ENCODE measurements at places on chromosomes 5 and 9. TPM values are rescaled to one million over a fixed set of nuclear protein-coding genes. Genes with fewer than 3 reads are reported as not detected.

DNA sequence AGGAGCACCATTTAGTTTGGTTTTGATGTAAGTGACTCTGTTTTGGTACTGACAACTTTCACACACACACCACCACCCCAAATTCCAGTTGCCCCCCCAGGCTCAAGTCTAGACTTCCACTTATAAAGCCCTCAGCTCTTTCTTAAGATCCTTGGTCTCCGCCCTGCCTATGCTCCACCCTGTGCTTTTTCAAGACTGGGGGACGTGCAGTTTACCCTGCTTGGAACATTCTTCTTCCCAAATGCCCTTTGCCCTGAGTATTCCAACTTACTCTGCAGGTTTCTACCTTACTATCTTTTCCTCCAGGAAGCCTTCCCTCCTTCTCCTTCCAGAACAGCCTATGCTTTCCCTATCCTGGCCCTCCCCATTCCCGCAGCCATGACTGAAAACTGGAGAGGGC lies 1.5 kb upstream of the TRIM14 start:
- DNase-seq: no peak

DNA sequence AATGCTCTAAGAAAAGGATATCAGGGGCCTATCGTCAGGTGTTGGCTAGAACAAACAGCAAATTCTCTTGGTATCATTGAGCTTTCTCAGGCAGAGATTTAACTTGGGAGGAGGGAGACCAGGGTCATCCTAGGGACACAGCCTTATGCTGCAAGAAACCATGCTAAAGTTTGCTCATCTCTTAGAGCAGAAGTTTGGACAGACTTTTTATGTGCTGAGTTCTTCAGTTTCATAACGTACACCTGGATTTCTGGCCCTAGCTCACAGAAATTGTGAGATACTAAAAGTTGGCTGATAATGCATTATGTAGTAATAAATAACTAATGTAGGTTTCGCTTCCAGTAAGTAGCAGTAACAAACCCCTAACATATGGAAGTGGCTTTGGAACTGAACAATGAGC lies 1359.8 kb upstream of the CDH9 start:
- DNase-seq: no peak

GRCh38 chr9:74001382-74001781 lies 495.8 kb upstream of the RORB start:
- no peak for DNase-seq

DNA sequence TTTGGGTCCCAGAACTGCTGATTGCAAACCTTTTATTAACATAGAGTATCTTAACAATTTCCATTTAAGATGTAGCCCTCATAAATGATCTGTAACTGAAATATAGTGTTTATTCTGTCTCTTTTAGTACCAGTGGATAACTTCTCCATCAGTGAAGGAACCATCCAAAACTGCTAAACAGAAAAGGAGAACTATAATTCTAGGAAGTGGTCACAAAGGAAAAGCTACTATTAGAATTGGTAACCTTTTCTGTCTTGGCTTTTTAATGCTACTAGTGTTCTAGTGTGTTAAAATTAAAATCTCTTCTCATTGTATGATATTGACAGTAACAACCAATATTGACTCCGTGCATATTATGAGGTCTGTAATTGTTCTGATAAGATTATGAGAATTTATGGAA lies 12.8 kb downstream of the CEP78 start:
- DNase-seq: no peak

- no peak for DNase-seq
Measured at GRCh38 chr5:179137016-179137642, 77.0 kb downstream of the ZNF354C start.

DNA sequence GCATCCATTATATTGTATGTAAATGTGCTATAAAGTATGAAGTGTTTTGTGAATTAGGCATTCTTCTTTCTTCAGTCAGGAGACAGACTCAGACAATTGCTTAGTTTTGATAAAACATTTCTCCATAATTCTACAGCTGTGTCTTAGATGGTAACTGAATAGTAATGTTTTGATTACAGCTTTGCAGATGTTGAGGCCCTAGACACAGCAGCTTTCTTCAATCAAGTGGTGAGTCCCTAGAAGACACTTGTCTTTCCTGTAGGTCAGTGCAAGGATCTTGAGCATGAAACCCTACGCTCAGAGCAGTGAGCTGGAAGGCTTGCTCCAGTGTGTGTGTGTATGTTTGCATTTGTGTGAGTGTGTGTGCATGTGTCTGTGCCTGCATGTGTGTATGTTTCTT lies 46.8 kb upstream of the CD180 start:
- DNase-seq: no peak

- DNase-seq: no peak
Measured at GRCh38 chr9:32378993-32379729, 5.3 kb upstream of the ACO1 start.

GRCh38 chr5:94196953-94197352 lies 421.5 kb downstream of the KIAA0825 start:
- DNase-seq: no peak

DNA sequence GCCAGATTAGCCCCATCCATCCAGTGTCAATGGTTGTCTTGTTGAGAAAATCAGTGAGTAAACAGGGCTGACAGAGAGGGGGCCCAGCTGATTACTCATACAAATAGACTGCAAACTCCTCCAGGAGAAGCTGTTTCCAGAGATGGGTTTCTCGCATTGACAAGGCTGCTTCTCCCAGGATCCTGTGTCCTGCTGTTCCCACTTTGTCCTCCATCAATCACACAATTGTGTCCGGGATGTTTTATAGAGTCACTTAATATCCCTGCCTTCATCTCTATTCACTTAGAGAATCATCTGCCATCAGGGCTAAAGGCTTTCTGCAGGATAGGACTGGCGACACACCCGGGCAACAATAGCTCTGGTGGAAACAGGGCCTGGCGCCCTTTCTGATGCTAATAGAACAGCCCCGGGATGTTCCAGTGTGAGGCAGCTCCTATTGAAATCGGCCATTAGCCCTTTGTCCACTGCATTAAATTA lies 71.7 kb upstream of the TBCA start:
- DNase-seq: no peak

DNA sequence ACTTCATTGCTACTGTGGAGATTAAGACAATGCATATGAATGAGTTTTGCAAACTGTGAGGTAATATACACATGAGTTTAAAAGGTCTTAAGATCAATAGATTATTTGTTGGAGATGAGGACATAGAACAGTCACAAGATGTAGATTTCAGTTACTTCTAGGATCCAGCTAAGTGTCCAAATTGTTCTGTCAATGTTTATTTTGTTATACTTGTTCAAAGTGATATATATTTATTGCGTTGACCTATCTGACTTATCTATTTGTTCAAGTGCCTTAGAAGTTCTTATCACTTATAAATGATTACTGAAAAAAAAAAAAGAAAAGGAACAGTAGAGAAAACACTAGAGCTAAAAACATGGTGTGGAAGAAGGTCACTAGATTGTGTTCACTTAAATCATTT lies 75.6 kb upstream of the GRIN3A start:
- no peak for DNase-seq

GRCh38 chr5:57594436-57594835 lies 111.8 kb upstream of the ACTBL2 start:
- no peak for DNase-seq

DNA sequence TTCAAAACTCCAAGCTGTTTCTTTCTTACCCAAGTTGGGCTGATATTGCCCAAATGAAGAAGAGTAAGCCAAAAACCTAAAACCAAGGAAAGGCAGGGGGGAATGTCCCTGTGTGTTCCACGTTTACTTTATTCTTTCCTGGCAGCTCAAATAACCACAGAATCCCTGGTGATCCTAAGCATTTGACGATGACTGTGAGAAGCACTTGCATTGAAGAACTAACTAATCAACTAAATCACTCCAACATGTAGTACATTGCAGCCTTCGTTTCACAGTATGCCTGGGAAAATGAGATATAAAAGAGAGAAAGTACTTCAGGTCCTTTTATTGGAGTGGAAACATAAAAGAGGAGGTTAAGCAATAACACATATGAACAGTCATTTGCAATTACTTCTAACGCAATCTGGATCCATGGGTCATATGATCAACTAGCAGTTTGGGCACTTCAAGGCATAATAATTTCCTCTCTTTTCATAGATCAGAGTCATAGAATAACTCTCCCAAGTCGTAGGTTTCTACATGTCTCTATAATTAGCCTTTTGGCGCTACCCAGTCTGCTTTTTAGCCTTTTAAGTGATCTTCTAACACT lies 338.4 kb downstream of the TMEM167A start:
- DNase-seq: no peak

GRCh38 chr5:80216753-80217596 lies 38.9 kb downstream of the SERINC5 start:
- peak; percentile 81 for DNase-seq

DNA sequence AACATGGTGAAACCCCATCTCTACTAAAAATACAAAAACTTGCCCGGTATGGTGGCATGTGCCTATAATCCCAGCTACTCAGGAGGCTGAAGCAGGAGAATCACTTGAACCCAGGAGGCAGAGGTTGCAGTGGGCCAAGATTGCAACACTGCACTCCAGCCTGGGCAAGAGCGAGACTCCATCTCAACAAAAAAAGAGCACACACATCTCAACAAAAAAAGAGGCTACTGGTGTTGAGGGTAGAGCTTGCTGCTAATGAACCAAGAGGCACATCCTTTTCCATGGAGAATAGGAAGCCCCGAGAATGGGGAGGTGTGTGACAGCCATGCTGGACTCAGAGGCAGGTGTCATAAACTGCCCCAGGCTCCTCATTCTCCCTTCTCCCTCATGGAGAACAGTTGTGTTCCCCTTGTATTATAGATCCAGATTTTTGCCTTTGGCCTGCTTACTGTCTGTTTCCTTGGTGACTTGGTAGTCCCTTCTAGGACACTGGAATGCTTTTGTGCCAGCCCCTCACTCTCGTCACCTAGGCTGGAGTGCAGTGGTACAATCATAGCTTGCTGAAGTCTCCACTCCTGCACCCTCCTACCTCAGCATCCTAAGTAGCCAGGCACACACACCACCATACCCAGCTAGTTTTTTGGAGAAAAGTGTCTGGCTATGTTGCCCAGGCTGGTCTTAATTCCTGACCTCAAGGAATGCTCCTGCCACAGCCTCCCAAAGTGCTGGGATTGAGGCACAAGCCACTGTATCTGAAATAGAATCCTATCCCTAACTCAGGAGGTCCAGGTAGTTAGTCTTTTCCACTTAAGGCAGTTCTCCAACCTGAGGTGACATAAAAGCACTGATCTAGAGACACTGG lies 5.1 kb downstream of the RPL12 start:
- no peak for DNase-seq

DNA sequence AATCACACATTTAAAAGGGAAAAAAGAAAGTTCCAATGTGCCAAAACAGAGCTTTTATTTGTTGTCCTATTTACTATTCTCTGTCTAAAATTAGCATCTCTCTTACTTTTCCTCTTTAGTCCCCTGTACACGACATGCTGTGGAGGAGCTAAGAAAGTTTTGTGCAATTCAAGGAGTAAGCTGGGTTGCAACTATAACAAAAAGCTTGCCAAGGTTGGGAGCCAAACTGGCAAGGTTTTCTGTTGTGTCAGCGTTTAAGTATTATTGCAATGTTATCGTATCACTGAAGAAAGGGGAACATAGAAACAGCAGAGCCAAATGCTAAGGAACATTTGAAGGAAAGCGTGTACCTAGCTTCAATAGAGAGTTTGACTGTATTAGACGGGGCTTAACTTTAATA lies 680.8 kb downstream of the CETN3 start:
- DNase-seq: peak; percentile 44

DNA sequence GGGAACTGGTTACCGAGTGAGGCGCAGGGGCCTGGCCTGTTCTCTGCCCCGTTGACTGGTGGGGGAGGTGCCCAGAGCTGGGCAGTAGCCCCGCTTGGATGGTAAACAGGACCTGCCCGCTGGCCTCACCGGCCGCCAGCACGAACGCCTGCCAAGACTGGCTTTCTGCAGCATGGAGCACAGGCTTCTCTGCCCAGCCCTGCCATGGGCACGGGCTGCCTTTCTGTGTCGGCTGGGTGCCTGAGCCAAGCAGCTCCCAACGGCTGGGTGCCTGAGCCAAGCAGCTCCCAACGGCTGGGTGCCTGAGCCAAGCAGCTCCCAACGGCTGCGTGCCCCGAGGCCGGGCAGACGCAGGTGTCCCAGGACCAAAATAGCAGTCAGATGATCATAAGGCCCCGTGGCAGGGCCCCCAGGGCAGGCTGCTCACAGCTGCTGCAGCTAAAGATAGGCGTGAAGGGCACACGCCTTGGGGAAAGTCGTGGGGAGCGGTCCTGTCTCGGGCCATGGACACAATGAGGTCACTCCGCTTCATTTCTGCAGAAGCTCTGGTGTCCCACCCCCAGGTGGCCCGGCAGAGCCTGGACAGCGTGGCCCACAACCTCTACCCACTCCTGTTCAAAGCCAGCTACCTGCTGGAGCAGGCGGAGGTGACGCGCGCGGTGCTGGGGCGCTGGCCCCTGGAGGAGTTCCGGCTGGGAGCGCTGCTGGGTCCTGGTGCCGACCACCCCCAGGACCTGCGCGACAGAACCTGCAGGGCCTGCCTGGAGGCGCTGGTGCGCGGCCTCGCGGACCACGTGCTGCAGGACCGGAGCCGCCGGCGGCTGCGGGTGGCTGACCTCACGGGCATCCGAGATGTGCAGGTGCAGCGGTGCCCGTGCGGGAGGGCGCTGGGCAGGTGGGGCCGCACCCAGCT lies at the start of gene LRRC14B:
LRRC14B (plus strand) TSS at position 460 of the 913 bp plus-strand sequence; CDS start at position 504, 44 bp downstream.
- DNase-seq: peak; percentile 86

GRCh38 chr9:70093944-70094343 lies 50.3 kb downstream of the MAMDC2 start:
- DNase-seq: no peak

DNA sequence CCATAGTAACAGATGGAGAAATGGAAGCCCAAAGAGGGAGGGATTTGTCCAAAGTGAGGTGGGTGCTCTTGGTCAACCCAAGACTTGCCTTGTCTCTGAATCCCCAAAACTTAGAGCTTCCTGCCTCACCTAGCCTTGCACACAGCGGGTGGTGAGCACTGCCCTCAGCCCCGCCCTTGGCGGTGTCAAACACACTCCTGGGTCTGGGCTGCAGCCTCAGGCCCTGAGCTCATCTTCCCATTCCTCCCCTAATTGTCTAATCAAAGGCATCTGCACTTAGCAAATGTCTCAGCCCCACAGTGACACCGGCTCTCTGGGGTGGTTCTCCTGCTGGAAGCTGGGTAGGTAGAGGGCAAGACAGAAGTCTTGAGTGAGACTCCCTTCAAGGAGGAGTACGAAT lies 20.9 kb downstream of the FABP6 start:
- DNase-seq: no peak

GRCh38 chr9:73168298-73168934 lies 16.8 kb downstream of the ANXA1 start:
- DNase-seq: no peak

GRCh38 chr9:75188756-75189155 lies 100.4 kb downstream of the OSTF1 start:
- no peak for DNase-seq

GRCh38 chr9:98916660-98917059 lies 27.0 kb upstream of the COL15A1 start:
- DNase-seq: peak; percentile 81

- no peak for DNase-seq
Measured at GRCh38 chr5:40001796-40002195, 577.0 kb upstream of the DAB2 start.

- no peak for DNase-seq
Measured at GRCh38 chr5:169133531-169133930, 167.4 kb downstream of the SLIT3 start.

GRCh38 chr5:11045411-11045810 lies 284.4 kb upstream of the DAP start:
- DNase-seq: no peak

The PCDHGA3 gene
- 13.0 TPM for total RNA-seq

The PDLIM4 gene
- total RNA-seq: 5.2 TPM

The IFNB1 gene
- not detected for total RNA-seq

The CXCL14 gene
- 1.3 TPM for total RNA-seq

The NR6A1 gene
- 1.4 TPM for total RNA-seq

The C5orf34 gene
- total RNA-seq: 0.40 TPM

The FAM221B gene
- total RNA-seq: not detected

The QRFP gene
- not detected for total RNA-seq

The MYOT gene
- 11.7 TPM for total RNA-seq

The IRGM gene
- total RNA-seq: not detected

The MARVELD2 gene
- total RNA-seq: 0.94 TPM

Measured in Right ventricle myocardium superior (tissue), 1 donor.